Muscle of leg (tissue), 16 donors: ENCODE measurements at places on chromosomes 11 and 22. TPM values are rescaled to one million over a fixed set of nuclear protein-coding genes. Genes with fewer than 3 reads are reported as not detected.

DNA sequence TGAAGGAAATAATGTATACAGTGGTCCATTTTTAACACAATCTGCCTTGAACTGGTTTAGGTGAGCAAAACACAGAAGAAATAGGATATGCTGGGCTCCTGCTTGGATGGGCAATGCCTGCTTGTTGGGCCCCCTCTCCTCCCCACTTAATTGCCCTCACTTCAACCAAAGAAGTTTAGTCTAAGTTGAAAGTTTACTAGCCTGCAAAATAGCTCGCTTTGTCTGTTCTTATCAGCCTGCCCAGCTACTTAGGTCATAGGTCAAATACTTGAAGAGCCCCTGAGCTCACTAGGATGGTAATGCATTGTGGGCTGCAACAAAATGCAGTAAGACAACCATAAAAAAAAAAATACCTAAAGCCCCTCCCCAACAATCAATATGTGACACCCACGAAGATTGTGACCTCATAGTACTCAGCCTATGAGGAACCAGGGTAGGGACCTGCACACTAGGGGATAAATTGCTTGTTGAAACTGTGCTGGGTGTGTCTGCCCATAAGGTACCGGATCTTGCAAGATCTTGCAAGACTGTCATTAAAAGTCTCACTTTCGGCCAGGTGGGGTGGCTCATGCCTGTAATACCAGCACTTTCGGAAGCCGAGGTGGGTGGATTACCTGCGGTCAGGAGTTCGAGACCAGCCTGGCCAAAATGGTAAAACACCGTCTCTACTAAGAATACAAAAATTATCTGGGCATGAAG lies 10.9 kb downstream of the DRICH1 start:
- H3K27ac ChIP-seq: no peak overlapping the region
- no peak for DNase-seq

- DNase-seq: no peak
- H3K36me3 ChIP-seq: no peaks in the 10 kb centered on the region
- H3K27ac ChIP-seq: peak overlapping the region; percentile 56
- no peaks in the 10 kb centered on the region for H3K27me3 ChIP-seq
- no peak overlapping the region for H3K4me3 ChIP-seq
Measured at GRCh38 chr22:42938976-42939375, 76.0 kb downstream of the PACSIN2 start.

DNA sequence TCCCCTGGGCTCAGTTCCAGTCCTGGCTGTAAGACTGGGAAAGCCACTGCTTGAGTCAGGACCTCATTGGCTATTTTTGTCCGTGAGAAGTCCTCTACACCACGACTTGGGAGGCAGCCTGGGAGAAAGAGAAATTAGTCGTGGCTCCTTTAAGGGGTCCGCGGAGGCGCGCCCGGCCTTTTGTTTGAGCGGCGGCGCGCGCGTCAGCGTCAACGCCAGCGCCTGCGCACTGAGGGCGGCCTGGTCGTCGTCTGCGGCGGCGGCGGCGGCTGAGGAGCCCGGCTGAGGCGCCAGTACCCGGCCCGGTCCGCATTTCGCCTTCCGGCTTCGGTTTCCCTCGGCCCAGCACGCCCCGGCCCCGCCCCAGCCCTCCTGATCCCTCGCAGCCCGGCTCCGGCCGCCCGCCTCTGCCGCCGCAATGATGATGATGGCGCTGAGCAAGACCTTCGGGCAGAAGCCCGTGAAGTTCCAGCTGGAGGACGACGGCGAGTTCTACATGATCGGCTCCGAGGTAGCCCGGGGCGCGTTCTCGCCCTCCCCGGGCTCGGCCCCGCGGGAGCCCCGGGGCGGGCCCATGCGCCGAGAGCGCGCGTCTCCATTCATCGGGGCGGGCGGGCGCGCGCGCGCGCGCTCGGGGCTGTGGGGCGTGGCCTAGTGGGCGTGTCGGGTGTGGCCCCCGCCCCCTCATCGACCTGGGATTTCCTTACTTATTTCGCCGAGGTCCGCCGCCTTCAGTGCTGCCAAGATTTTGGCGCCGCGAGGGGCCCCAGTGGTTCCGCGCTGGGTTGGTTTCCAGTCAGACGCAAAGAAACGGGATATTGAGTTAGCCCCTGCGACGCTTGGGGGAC lies at the start of gene SMARCB1:
SMARCB1 (plus strand) TSS at position 215 of the 848 bp plus-strand sequence; CDS start at position 419, 204 bp downstream.
- no peaks in the 10 kb centered on the region for H3K27me3 ChIP-seq
- H3K36me3 ChIP-seq: peaks cover 19% of the 10 kb centered on the region
- peak within 1 kb of the TSS; percentile 75 for H3K4me3 ChIP-seq
- H3K27ac ChIP-seq: peak within 1 kb of the TSS; percentile 97
- H3K4me1 ChIP-seq: peaks cover 46% of the 10 kb centered on the region
- peak; percentile 98 for DNase-seq

The CCND1 gene
- 52.3 TPM for total RNA-seq

DNA sequence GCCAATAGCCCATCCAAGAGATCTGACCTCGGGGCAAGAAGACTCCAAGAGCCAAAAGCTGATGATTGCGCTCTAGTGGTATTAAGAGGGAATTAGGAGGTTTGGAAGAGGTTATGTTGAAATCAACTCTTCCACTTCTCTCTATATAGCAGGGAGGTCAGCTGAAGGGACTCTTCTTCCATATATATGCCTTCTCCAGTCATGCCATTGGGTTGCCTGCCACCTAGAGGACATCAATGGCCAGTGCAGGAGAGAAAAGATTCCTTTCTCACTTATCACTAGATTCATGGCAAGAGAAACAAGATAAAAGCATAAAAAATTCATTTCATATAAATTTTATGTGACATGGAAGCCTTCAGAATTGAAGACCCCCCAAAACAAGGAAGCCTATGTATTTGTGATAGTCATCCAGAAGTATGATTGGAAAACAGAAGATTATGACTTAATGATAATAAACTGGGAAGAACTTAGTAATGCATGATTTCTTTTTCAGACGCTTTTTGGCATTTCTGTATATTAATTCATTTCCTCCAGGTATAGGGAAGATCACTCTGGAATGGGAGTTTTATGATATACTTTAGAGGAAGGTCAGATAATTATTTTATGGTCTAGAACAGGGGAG lies 435.1 kb upstream of the DDI1 start:
- no peaks in the 10 kb centered on the region for H3K36me3 ChIP-seq
- no peak overlapping the region for H3K4me3 ChIP-seq
- H3K27ac ChIP-seq: no peak overlapping the region

- no peak overlapping the region for H3K4me3 ChIP-seq
- no peaks in the 10 kb centered on the region for H3K4me1 ChIP-seq
- peaks cover 14% of the 10 kb centered on the region for H3K36me3 ChIP-seq
Measured at GRCh38 chr11:100776212-100776896, 89.3 kb downstream of the ARHGAP42 start.

- peaks cover 31% of the 10 kb centered on the region for H3K27me3 ChIP-seq
- no peak overlapping the region for H3K4me3 ChIP-seq
- H3K27ac ChIP-seq: no peak overlapping the region
- no peaks in the 10 kb centered on the region for H3K36me3 ChIP-seq
Measured at GRCh38 chr22:43885786-43886185, 6.0 kb downstream of the PNPLA5 start.

The DDI1 gene
- total RNA-seq: not detected

GRCh38 chr22:50269970-50270665 lies at the start of gene MAPK11:
Gene MAPK11 (minus strand): TSS chr22:50270380. CDS start chr22:50270292, 88 bp downstream.
- peak within 1 kb of the TSS; percentile 43 for H3K4me3 ChIP-seq
- H3K4me1 ChIP-seq: peaks cover 48% of the 10 kb centered on the region
- H3K36me3 ChIP-seq: peaks cover 7% of the 10 kb centered on the region
